Suppressor macrophage treated with lipopolysaccharide for 4 hours (primary cell): ENCODE measurements at places on chromosomes 3 and 15.
A peak's percentile ranks its signal among the peaks of the same experiment; 100 is the strongest.

DNA sequence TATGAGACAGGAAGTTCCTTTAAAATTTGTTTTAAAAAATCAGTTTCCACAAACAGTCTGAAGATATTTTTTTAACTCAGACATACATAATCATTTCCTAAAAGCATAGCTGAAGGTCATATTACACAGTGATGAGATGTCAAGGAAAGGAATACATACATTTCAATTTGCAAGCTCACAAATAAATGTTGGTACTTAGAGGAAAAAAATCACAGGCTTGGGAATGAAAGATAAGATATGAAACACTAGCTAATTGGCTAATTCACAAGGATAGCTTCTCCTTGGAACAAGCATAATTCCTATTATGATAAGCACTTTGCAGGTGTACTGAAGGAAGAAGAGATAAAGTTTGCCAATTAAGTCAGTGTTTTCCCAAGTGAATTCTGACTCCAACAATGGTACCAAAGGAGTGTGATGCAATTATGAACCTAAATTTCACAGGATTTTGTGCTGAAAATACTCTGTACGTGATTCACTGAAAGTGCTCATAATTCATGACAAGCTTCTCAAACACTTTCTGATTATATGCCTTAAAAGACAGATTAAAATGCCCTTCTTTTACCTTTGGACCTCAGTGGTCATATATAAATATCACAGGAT, 112.4 kb downstream of the FRMD5 start:
- no peak for DNase-seq

- DNase-seq, result no peak
Measured at GRCh38 chr3:117666325-117666724, 956.7 kb downstream of the TUSC7 start.

- no peak for DNase-seq
Measured at GRCh38 chr3:135145581-135145980, 350.5 kb downstream of the EPHB1 start.

- peak; percentile 66 for DNase-seq
Measured at GRCh38 chr3:46228260-46229242, 13.7 kb upstream of the CCR3 start.
